ENCODE measurements at places on chromosomes 2 and 18.
A peak's percentile ranks its signal among the peaks of the same experiment; 100 is the strongest.

- DNase-seq: no peak
Observed at GRCh38 chr2:8999102-8999446, 4.4 kb downstream of the MBOAT2 start.

- no peak for DNase-seq
Observed at GRCh38 chr2:223185638-223186037, 133.6 kb downstream of the KCNE4 start.

DNA sequence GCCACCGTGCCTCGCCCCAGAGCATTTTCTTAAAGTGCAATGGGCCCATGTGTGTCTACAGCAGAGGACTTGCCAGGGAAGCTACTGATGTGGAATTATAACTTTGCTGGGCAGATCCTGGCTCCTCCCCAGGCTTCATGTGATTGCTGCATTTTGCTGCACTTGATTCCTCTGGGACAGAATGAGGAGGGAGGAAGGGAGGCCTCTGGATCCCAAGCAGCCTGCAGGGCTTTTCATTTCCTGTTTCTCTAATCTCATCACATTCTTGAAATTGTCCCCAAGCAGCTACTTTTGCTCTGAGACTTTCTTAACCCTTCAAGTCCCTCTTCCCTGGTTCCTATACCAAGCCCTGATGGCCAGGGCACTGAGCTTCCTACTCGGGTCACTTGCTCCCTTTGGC, 134.4 kb upstream of the SEC11C start:
- DNase-seq: no peak

GRCh38 chr2:101119431-101119830, 31.8 kb downstream of the TBC1D8 start:
- DNase-seq: no peak

GRCh38 chr2:57842531-57842930, 204.1 kb upstream of the VRK2 start:
- DNase-seq: no peak

- DNase-seq: peak; percentile 38
Observed at GRCh38 chr2:197205585-197206215, 104.9 kb downstream of the ANKRD44 start.

GRCh38 chr2:182058056-182058455, 72.4 kb downstream of the PPP1R1C start:
- no peak for DNase-seq

GRCh38 chr2:44170311-44170717, 1.6 kb downstream of the PPM1B start:
- no peak for DNase-seq

DNA sequence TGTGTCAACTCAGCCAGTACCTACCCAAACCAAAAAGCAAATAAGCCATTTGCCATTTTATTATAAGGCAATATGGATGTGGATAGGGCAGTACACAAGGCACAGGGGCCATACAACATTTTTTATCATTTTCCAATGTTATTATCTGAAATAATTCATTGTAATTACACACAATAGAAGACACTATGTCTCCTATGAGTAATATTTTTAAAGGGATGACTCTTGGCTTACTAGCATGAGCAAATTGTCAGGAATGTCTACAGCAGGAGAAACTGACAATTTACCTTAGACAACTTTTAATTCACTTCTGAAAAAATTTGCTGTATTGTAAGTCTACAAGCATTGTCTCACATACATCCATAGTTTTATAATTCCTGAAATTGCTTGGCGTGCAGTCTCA, 1193.9 kb upstream of the CELF4 start:
- no peak for DNase-seq

GRCh38 chr18:55111271-55111670, 152.0 kb upstream of the CCDC68 start:
- DNase-seq: no peak

DNA sequence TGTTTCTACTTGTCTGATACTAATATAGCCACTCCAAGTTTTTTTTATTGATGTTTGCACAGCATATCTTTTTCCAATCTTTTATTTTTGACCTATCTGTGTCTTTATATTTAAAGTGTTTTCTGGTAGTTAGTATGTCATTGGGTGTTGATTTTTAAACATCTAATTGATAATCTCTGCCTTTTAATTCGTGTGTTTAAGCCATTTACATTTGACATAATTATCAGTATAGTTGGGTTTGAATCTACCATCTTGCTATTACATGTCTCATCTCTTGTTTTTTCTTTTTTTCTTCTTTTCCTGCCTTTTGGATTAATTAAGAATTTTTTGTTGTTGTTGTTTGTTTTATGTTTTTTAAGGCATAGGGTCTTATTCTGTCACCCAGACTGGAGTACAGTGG, 44.2 kb downstream of the TAF1B start:
- no peak for DNase-seq

DNA sequence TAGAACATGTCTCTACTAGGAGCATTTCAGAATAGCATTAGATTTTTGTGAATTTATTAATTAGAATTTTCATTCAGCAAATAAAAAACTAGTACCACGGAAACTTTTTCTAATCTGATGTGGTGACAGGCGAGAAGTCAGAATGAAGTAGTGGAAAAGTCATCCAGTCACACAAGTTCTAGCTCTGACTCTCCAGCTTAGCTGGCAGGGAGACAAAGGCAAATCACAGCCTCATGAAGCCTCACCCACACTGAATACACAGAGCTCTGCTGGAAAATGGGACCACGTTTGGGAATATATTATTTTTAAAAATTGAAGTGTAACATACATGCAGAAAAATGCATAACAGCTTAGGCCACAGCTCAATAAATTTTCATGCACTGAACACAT, 86.1 kb downstream of the L3MBTL4 start:
- no peak for DNase-seq

GRCh38 chr2:161961061-161961460, 113.0 kb downstream of the DPP4 start:
- no peak for DNase-seq

DNA sequence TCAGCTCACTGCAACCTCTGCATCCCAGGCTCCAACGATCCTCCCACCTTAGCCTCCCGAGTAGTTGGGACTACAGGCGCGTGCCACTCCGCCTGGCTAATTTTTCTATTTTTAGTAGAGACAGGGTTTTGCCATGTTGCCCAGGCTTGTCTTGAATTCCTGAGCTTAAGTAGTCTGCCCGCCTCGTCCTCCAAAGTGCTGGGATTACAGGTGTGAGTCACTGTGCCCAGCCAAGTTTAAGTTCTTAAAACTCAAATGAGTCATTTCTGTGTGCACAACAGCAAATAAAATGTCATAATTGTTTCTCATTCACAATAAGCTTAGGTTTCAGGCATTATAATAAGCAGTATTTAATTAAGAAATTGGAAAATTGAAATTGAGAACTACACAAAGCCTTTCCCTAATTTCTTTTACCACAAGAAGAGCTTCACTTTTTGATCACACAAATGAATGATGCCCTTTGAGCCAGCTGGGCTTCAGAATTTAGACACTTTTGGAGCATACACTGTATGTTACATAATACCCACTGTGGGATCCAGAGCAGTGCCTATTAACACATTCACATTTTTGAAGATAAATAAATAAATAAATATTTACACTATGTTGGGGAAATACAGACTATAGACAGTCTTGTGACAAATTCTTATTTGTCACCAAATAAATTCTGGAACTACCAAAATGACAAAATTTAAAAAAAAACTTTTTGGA, 8.6 kb upstream of the ME2 start:
- DNase-seq: no peak

DNA sequence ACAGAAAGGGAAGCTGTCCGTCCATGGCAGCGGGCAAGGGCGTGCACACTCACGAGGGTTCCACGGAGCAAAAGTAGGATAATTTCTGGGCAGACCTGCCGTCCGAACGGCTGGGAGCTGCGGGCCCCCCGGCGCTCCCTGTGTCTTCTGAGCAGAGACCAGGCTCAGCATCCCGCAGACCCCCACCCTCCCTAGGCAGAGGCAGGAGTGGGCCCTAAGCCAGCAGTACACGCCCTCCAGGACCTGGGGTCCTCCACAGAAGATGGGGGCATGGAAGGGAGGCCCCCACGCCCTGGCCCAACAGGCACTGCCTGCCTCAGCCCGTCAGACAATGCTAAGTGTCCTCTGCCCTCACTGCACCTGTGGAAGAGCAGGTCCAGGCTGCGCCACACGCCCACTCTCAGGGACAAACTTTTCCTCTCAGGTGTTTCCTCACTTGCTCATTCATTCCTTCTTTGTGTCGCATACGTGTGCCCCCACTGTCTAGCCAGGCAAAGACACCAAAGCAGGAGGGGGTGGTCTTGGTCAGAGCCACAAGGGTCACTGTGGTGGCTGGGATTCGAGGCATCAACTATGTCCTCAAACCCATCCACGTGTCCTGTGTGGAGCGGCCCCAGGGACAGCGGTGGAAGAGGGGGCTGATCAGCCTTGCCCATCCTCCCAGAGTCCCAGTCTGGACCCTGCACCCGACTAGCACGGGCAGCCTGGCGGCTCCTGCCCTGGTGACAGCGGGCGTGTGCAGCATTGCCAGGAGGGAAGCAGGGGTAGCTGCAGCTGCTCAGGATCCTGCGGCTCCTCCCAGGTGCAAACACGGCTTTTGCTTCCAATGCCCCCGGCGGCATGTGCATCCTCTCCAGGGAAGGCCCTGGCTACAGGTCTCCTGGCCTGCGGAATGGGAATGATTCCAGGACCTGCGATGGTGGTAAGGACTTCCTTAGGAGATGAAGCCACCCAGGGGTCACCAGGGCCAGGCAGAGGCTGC, 2.4 kb upstream of the GPC1 start:
- no peak for DNase-seq

GRCh38 chr2:207311316-207312005, 145.7 kb upstream of the KLF7 start:
- DNase-seq: peak; percentile 69

DNA sequence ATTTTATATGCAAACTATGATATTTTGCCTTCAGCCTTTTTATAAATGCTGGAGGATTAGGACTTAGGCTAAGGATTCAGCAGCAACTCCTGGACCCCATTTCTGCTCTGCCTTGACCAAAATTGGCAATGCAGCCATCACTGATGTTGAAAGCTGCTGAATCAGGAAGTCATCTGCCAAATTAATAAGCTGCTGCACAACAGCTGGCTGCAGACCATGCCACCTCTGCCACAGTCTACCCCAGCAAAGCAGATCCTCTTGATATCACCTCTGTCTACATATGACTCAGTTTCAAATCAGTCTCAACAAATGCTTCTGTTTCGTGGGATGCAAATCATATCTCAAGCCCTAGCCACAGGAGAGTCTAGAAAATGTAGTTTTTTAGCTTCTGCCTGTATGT, 7.1 kb upstream of the SOS1 start:
- peak; percentile 37 for DNase-seq

GRCh38 chr2:36655453-36655852, 41.1 kb upstream of the VIT start:
- DNase-seq: no peak

DNA sequence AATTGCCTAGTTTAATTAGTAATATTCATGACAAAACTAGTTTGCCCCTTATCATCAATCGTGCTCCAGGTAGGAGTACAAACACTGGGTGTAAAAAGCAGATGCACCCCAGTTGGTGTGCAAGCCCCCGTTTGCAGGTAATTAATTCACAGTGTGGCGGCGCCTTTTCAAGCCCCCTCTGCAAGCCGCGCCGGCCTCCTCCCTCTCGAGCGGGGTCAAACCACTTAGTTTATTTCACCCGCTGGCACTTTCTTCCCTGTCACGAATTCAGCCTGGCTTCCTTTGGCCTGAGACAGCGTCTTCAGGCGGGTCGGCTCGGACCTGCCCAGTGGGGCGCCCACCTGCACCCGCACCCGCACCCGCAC, 64.7 kb upstream of the MAPRE2 start:
- DNase-seq: no peak

GRCh38 chr2:159968279-159968900, 94.0 kb downstream of the PLA2R1 start:
- DNase-seq: peak; percentile 34

DNA sequence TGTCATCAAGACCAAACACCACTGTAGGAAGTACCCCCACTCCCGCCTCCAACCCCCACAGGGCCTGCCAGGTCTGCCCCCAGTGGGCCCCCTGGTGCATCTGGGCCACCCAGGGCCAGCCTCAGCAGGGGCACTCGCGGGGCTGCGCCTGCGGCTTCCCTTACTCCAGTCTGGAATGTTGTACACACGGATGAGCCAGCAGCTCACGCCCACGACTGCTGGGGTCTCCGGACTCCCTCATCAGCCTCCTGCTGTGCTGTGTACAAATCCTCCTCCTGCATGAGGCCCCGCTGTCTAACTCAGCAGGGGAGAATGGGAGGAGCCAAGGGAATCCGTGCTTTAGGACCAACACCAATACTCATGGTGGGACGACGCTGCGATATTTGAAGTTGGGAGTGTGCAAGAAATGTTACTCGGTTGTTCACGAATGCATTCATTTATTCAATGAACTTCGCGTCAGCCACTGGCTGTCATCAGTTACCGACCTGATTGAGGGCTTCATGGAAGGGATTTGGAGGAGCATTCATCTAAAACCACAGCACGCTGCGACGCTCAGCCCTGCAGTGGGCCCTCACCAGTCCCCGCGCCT, 654 bp upstream of the ASB1 start:
- no peak for DNase-seq

- no peak for DNase-seq
Observed at GRCh38 chr18:48801728-48802542, 148.8 kb downstream of the SMAD7 start.

DNA sequence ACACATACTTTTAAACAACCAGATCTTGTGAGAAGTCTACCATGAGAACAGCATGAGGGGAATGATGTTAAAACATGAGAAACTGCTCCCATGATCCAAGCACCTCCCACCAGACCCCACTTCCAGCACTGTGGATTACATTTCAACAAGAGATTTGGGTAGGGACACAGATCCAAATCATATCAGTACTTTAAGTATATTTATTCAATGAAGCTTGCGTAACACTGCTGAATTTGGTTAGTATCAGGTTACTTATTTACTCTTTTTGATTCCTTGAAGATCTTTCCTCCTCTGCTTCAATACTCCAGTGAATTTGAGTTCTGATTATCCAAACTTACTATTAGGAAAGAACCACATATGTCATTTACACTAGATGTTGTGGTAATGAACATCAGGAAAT, 418.6 kb downstream of the PIK3C3 start:
- no peak for DNase-seq

DNA sequence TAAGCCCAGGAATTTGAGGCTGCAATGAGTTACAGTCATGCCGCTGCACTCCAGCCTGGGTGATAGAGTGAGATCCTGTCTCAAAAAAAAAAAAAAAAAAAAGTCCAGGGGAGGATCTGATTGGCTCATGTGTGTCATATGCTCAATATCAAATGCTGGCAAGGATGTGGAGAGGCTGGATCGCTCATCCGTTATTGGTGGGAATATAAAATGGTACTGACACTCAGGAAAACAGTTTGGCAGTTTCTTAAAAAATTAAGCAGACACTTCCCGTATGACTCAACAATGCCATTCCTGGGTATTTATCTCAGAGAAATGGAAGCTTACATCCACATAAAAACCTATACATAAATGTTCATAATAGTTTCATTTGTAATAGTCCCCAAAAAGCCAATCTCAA, 68.9 kb downstream of the MEX3C start:
- DNase-seq: no peak
